Activated naive CD8-positive, alpha-beta T cell treated with anti-CD3 and anti-CD28 coated beads, Interleukin-2, amount 10 ng/mL, durations not matched to agents 7 days and 5 days (primary cell): ENCODE measurements at places on chromosomes 2 and 18. TPM values are rescaled to one million over a fixed set of nuclear protein-coding genes. Genes with fewer than 3 reads are reported as not detected.

The NEU2 gene
- total RNA-seq, result not detected

- no peaks in the 10 kb centered on the region for H3K27me3 ChIP-seq
- no peaks in the 10 kb centered on the region for H3K4me1 ChIP-seq
- H3K4me3 ChIP-seq, result no peak overlapping the region
- no peaks in the 10 kb centered on the region for H3K36me3 ChIP-seq
Measured at GRCh38 chr2:34808426-34808825, 1209.3 kb upstream of the FAM98A start.

- no peaks in the 10 kb centered on the region for H3K36me3 ChIP-seq
- H3K4me3 ChIP-seq, result no peak overlapping the region
- no peak for DNase-seq
- peaks cover 3% of the 10 kb centered on the region for H3K27me3 ChIP-seq
- H3K27ac ChIP-seq, result no peak overlapping the region
Measured at GRCh38 chr2:100513650-100514049, 43.4 kb downstream of the NMS start.

- H3K4me1 ChIP-seq, result peaks cover 2% of the 10 kb centered on the region
- no peak overlapping the region for H3K4me3 ChIP-seq
- peak; percentile 36 for DNase-seq
- H3K27me3 ChIP-seq, result peaks cover 63% of the 10 kb centered on the region
- no peak overlapping the region for H3K27ac ChIP-seq
Measured at GRCh38 chr18:37564711-37565100, 892 bp downstream of the CELF4 start.
